Stimulated activated memory B cell treated with anti-CD40 and anti-IgM and Interleukin-4, amounts not matched to agents 10 μg/mL and 1 μg/mL and 100 μg/mL, for 72 hours (primary cell): ENCODE measurements at places on chromosomes 6 and 20.

DNA sequence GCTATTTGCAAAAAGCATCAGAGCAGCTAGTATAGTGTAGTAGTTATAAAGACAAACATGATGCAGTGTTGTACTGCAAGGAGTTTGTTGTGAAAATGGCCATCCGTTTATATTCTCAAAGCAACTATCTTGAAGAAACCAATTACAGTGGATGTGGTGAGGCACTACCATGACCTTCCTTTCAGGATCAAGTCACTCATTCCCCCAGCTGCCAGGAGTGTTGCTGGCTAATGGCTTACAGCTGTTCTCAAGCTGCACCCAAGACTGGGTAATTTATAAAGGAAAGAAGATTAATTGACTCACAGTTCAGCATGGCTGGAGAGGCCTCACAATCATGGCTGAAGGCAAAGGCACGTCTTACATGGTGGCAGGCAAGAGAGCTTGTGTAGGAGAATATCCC, 29.0 kb downstream of the ADGRF4 start:
- ATAC-seq = no peak

GRCh38 chr6:138803861-138804260, 8.0 kb downstream of the ECT2L start:
- no peak for ATAC-seq

DNA sequence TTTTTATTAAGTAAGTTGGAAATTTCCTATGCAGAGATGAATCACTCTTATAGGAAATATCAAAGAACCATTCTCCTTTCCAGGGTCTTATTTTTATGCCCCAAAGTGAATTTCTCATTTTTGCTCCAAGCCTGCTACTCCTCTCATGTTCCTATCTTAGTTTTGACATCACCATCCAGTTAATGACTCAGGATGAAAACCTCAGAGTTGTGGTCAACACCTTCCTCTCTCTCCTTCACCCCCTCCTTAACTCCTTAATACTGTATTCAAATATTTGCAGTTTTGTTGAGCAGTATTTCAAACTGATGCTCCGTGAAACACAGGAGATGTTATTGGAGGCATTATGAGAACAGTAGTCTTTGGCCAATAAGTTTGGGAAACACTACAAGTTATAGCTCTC, 64.1 kb downstream of the NRN1 start:
- ATAC-seq = no peak

DNA sequence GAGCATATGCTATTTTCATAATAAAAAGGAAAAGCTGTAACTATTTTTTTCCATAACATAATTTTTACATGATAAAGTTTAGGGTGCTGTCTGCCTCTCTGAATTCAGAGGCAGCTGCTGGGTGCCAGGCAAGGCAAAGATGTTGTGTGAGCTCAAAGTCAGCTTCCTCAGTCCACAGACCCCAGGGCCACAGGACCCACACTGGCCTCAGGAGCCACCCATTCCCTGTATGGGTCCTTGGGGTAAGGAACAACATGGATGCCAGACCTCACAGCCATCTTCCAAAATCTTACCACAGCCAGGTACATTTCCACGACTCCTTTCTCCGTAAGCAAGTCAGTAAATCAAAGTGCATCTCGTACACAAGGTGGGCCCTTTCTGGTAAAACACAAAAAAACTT, 16.4 kb upstream of the MAFB start:
- ATAC-seq = no peak

GRCh38 chr6:168221000-168221399, 98.6 kb downstream of the DACT2 start:
- ATAC-seq = no peak
